ENCODE measurements at places on chromosomes 7 and 10.

DNA sequence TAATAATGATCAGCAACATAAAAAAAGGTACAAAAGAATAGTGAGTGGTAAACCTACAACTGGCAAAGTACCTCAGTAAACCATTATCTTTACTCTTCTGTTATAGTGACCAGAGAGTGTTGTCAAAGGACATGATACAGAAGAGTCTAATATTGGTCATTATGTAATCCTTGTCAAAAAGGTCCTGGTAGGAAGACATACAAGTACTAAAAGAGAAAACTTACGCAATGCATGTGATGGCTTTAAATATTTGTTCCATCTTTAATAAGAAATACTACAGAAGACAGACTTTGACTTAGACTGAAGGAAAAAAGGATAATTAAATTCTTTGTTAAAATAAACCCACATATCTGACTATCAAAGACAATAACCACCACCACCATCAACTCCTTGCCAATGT, 6.5 kb downstream of the DOCK4 start:
- no peak for DNase-seq

DNA sequence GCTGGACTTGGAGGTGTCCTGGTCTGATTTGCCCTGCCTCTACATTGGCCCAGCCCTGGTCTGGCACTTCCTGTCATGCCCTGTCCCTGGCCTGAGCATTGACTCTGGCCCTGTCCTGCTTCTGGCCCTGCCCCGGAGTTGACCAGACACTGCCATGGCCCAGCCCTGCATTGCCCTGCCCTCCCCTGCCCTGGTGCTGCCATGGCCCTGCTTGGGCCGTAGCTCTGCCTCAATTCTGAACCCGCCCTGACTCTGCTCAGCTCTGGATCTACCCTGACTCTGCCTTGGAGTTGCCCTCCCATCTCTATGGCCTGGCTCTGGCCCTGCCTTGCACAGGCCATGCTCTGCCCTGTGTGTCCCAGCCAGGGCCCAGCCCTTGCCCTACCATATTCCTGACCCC, 647.1 kb downstream of the ZNF37A start:
- no peak for DNase-seq

- DNase-seq: no peak
Measured at GRCh38 chr10:97274828-97275227, 17.6 kb downstream of the ARHGAP19 start.

DNA sequence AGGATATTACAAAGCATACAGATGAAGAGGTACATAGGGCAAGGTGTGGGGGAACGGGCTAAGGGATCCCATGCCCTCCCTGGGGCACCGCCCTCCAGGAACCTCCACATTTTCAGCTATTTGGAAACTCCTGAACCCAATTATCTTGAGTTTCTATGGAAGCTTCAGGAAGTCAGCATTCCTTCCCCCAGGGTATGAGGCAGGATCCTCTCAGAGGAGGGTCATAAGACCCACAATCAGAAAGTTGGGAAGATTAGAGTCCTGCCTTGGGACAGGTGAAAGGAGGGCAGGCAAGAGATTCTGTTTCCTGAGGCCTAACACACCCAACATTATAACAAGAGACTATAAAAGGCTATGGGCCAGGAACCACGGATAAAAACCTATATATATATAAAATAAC, 98.0 kb downstream of the RALA start:
- no peak for DNase-seq

DNA sequence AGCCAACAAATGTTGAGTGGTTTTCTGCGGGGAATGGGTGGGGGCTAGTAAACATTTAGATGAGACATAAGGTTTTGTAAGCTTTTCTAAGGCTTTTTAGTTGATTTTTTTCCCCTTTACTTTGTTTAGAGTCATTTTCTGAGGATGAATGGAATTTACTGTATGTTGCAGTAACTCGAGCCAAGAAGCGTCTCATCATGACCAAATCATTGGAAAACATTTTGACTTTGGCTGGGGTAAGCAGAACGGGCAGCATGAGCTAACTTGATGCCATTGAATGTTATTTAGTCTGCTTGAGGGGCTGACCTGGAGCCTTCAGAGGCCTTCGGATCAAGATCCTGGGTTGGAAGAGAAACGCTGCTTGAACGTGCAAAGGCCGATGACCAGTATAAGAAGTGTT, 37.3 kb downstream of the FBH1 start:
- DNase-seq: no peak

Data from activated CD4-positive, alpha-beta T cell treated with anti-CD3 and anti-CD28 coated beads for 4 hours (primary cell).